ENCODE measurements at places on chromosomes 11 and 22. TPM values are rescaled to one million over a fixed set of nuclear protein-coding genes. Genes with fewer than 3 reads are reported as not detected.

NTM gene
- total RNA-seq, result 92.8 TPM

IFITM1 gene
- total RNA-seq, result 48.6 TPM

TECTA gene
- total RNA-seq, result 0.72 TPM

P2RX6 gene
- 5.1 TPM for total RNA-seq

DNA sequence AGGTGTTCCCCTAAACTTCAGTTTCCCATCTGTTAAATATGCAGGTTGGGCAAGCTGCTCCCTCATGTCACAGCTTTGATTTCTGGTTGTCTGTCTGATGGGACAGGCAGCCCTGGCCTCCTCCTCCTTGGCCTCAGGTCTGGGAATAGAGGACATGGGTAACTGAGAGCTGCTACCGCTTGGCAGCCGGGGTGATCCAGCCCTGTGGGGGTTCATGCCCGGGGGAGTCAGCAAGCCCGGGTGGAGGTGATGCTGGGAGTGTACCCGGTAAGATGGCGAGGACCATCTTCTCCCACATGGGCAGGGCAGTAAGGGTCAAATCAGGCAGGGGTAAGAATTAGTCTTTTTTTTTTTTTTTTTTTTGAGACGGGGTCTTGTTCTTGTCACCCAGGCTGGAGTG is 845.0 kb downstream of the TBC1D22A start:
- DNase-seq, result no peak
- H3K4me3 ChIP-seq, result no peak overlapping the region
- H3K27me3 ChIP-seq, result no peaks in the 10 kb centered on the region
- H3K4me1 ChIP-seq, result no peaks in the 10 kb centered on the region
- no peak overlapping the region for H3K27ac ChIP-seq
- H3K36me3 ChIP-seq, result no peaks in the 10 kb centered on the region

DNA sequence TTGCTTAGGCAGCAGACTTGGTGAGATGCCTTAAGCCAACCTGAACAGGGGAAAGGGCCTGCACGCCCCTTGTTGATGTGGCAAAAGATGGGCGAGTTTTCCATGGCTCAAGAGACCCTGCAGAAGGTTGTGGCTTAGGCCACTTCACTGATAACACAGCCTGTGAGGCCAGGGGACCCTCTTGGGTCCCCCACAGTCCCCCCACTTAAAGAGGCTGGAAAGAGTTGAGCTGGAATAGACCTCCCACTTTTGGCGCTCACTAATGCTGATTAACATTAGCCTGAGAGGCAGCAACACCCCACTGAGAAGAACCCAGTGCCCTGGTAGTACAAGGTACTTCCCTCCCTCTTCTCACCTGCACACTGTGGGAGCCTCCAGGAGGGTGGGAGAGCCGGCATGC is 107.5 kb downstream of the TRIM29 start:
- H3K27me3 ChIP-seq, result peaks cover 8% of the 10 kb centered on the region
- no peak overlapping the region for H3K27ac ChIP-seq
- DNase-seq, result no peak
- no peak overlapping the region for H3K4me3 ChIP-seq
- H3K4me1 ChIP-seq, result no peaks in the 10 kb centered on the region
- H3K36me3 ChIP-seq, result no peaks in the 10 kb centered on the region

- H3K4me1 ChIP-seq, result no peaks in the 10 kb centered on the region
- H3K4me3 ChIP-seq, result no peak overlapping the region
- no peaks in the 10 kb centered on the region for H3K36me3 ChIP-seq
- DNase-seq, result no peak
- H3K27me3 ChIP-seq, result peaks cover 21% of the 10 kb centered on the region
Measured at GRCh38 chr11:72652873-72653630, 21.2 kb downstream of the PDE2A start.
